B cell (primary cell): ENCODE measurements at places on chromosomes 3 and 15.
A peak's percentile ranks its signal among the peaks of the same experiment; 100 is the strongest.

GRCh38 chr3:198071602-198072287 lies 111.7 kb downstream of the LMLN start:
- peak; percentile 31 for DNase-seq

GRCh38 chr15:71448688-71449114 lies 333.4 kb downstream of the THSD4 start:
- DNase-seq = peak; percentile 9

DNA sequence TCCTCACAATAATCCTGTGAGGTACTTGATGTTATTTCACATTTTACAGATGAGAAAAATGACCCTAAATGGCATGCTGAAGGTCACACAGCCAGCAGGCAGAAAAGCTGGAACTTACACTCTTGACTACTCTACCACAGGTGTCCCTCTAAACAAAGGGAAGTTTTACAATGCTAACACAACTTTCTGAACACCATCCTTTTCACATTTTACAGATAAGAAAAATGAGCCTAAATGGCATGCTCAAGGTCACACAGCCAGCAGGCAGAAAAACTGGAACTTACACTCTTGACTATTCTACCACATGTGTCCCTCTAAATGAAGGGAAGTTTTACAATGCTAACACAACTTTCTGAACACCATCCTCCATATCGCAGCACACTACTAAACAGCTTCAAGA lies 35.6 kb downstream of the TMCC1 start:
- DNase-seq = no peak

GRCh38 chr3:38588995-38589937 lies 60.2 kb downstream of the SCN5A start:
- DNase-seq = no peak

GRCh38 chr3:160027541-160028195 lies 39.0 kb downstream of the IL12A start:
- DNase-seq = no peak

GRCh38 chr3:125006291-125006731 lies 49.5 kb downstream of the HEG1 start:
- no peak for DNase-seq

- DNase-seq = no peak
Measured at GRCh38 chr3:126857928-126858327, 125.0 kb upstream of the PLXNA1 start.

DNA sequence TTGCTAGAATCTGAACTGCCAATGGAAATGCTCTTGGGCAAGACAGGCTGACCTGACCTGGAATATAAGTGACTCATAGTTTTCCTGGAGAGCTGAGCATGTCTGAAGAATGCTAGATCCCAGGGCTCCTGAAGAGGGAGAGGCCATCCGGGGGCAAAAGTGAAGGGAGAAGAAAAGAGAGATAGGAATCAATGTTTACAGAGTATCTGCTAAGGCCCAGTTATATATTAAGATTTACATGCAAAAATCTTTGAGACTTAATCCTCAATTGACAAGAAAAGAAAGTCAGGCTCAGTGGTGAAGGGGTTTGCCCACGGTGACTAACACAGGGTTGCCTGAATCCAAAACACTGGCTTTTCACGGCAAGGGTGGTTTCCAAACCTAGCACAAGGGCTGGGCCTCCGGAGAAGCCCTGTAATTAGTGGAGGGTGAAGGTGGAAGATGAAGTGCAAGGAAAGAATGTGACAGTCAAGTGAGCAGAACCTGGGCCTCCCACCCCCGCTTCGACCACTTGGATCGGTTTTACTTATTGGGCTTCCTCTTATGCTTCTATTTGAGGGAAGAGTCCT lies 91.7 kb upstream of the FGF12 start:
- no peak for DNase-seq

GRCh38 chr3:46903341-46904302 lies 26.1 kb downstream of the PTH1R start:
- DNase-seq = no peak

GRCh38 chr15:101178931-101179330 lies 72.9 kb downstream of the CHSY1 start:
- no peak for DNase-seq

DNA sequence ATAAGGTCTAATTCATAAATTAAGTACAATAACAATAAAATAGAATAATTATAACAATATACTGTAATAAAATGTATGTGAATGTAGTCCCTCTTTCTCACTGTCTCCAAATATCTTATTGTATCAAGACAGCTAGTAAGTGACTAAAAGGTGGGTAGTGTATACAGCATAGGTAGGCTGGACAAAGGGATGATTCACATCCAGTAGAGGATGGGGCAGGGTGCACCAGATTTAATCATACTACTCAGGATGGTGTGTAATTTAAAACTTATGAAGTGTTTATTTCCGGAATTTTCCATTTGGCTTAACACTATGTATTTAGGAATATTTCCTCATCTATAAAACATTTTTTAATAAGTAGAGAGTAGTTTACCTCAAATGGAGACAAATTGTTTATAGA lies 876.1 kb upstream of the CADM2 start:
- DNase-seq = no peak

GRCh38 chr3:16509721-16510619 lies 3.5 kb downstream of the RFTN1 start:
- peak; percentile 66 for DNase-seq

DNA sequence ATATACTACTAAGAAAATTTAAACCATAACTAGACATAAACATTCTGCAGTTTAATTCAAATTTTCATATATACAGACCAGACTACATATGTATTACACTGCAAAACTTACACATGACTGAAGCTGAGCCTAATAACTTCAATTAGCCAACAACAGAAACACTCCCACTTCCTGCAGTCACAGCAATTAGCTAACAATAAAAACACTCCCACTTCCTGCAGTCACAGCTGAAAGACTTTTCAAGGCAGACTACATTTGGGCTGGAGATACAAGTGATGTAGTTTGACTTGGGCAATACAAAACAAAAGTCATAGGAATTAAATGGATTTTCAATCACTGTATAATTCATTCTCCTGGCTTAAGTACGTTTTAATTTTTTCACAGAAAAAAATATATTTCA lies 10.3 kb downstream of the TM2D3 start:
- peak; percentile 50 for DNase-seq

GRCh38 chr3:70040386-70040785 lies 40.9 kb downstream of the SAMMSON start:
- DNase-seq = no peak

DNA sequence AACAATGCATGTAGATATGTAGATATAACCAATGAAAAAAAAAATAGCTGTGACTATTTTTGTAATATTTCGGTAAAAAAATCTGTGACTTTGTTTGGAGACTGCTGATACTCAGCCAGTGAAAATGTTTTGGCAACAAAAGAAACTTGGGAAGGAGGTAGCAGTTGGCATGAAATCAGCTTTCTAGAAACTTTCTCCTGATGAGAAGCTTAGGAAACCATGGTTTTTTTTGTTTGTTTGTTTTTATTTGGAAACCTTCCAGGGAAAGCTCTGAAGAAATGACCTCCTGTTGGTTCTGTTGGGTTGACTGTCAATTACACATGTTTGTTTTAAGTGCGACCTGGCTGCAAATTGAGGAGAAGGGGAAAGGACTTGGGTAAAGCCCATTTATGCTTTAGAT lies 445.9 kb downstream of the UNC13C start:
- no peak for DNase-seq

- no peak for DNase-seq
Measured at GRCh38 chr3:29282427-29283230, 1.8 kb downstream of the RBMS3 start.

DNA sequence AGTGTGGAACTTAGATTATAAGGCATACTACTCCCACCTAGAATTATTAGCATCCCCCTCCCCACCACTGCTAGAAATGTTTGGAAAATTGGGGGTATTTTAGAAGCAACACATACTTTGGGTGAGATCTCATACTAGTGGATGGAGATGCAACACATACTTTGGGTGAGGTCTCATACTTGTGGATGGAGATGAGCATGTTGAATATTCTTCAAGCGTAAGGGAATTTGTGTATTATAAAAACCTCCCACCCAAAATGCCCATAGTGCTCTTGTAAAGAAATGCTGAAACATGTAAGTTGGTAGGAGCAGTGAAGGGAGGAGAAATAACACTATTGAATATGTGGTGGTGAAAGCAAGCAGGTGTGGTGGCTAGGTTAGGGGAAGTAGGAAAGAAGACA lies 124.0 kb upstream of the EPHA3 start:
- no peak for DNase-seq

DNA sequence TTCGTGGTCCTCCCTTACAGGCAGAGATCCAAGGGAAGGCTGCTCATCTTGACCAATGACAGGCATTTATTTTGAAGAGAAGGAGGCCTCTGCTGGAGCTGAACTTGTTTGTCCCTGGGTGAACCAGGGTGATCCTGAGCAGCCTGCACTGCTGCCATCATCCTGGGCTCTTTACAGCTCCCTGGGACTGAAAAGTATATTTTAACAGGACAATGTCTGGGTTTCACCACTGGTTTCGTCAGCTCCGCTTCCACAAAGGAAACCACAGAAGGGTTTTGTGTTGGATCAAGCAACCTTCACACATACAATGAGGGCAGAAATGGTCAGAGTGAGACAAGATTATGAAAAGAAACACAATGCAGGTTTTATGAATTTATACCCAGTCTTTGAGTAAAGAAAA lies 400.7 kb upstream of the TPM1 start:
- DNase-seq = no peak

GRCh38 chr3:140391061-140391460 lies 286.8 kb upstream of the TRIM42 start:
- DNase-seq = no peak

DNA sequence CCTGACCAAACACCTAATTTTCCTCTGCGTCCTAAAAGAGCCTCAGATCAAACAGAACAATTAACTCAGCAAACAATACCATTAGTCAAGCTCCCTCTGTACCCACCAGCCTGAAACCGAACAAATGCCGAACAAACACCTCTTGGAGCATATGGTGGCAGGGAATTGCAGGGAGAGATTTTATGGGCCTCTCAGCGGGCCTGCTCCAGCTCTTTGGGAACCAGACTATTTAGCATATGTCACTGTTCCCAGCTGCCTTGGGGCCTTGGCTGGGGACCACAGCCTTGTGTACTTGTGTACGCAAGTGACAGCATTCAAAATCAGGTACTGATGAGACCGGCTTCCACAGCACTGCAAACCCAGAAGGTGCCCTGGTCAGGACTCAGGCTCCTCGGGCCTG lies 388.8 kb upstream of the PPP2R3A start:
- no peak for DNase-seq

DNA sequence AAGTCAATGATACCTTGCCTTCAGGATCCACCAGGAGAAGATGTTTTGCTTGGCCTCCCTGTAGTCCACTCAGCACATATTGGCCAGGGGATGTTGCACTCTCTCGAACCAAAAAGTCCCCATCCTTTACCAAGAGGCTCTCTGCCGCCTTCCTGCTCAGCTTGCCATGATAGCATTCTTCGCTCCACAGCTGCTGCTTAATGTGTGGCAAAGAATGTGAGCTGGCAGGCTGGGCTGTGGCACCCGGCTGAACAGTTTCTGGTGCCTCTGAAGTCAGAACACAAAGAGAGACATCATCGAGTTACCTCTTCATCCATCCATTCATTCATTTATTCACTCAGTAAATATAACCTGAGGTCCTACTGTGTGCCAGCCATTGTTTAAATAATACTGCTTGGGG lies 23.9 kb upstream of the CEP152 start:
- DNase-seq = no peak

- DNase-seq = no peak
Measured at GRCh38 chr15:34760909-34761308, 6.1 kb upstream of the GJD2 start.

GRCh38 chr3:168061332-168061996 lies 34.3 kb downstream of the GOLIM4 start:
- DNase-seq = no peak

GRCh38 chr3:179072100-179072438 lies 460 bp upstream of the ZMAT3 start:
- DNase-seq = no peak

DNA sequence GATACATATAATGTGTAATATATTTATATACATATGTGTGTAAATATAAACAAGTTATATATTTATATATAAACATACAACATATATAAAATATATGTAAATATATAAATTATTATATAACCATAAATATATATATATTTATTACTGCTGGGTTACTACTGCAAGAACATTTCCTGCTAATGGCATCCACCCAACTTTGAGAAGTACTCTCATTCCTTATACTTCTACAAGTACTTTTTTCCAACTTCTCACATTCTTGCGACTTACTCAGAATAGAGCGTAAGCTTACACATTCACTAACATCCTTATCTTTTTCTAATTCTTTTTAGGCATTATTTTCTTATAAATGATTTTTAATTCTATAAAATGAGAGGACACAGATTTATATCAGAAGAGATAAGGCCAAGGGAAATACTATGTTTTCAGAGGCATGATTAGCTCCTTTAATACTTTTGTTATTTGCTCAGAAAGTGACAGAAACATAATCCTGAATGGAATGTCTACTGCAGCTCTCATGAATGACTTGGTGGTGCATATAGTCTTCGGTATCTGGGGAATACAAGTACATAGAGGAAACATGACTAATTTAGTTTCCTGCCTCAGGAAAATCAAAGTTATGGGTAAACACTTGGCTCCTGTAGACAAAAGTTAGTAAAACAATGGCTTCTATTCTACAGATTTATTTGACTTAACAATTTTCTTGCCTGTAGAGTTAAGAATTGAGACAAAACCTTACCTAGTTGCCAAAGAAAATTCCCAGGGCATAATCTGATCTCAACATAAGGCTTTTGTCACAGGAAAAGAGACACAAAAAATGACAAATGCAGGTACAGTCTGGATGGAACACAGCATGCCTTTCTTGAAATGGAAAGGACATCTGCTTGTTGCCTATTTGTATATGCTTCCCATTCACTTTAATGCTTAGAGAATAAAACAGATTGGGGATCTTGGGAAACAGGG lies 453.9 kb downstream of the SQOR start:
- DNase-seq = no peak

DNA sequence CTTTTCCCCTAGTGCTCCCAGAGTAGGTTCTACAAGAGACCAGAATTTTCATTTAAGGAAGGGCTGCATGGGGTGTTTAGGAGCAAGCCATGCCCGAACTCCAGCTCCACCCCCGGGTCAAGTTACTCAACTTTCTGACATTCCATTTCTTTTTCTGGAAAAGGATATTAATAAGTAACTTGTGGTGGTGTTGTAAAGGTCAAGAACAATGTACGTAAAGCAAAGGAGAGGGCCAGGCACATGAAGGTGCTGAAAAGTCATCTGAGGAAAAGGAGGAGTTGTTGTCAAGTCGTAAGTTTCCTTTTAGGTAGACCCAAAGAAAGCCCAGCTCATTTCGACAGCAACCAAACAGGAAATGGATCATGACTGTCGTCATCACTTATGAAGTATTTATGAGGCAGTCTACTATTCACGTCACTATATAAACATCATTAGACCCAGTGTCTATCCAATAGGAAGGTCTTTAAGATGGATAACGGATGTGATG lies 319.6 kb upstream of the IL12A start:
- DNase-seq = no peak

GRCh38 chr3:71075494-71075893 lies 508.0 kb downstream of the FOXP1 start:
- DNase-seq = no peak

DNA sequence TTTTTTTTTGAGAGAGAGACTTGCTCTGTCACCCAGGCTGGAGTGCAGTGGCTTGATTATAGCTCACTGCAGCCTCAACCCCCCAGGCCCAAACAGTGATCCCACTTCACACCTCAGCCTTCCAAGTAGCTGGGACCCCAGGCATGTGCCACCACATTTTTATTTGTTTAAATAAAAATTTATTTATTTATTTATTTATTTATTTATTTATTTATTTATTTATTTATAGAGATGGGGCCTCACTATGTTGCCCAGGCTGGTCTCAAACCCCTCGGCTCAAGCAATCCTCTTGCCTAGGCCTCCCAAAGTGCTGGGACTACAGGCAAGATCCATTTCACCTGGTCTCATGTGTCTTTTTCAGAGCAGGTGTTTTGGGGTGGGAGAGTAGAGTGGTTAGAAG lies 15.5 kb downstream of the CAPN3 start:
- no peak for DNase-seq
